Forelimb muscle (tissue), 1 donor: ENCODE measurements at places on chromosomes 1 and 21. TPM values are rescaled to one million over a fixed set of nuclear protein-coding genes. Genes with fewer than 3 reads are reported as not detected.

The TMPRSS3 gene
- not detected for polyA plus RNA-seq

The CELA3B gene
- not detected for polyA plus RNA-seq

The AUNIP gene
- 0.71 TPM for polyA plus RNA-seq

The RNPC3 gene
- 28.6 TPM for polyA plus RNA-seq

The CD1B gene
- not detected for polyA plus RNA-seq

The NBPF4 gene
- polyA plus RNA-seq = not detected

The CHAF1B gene
- polyA plus RNA-seq = 3.5 TPM

The RNF220 gene
- 58.9 TPM for polyA plus RNA-seq

The STUM gene
- 13.5 TPM for polyA plus RNA-seq
